ENCODE measurements at places on chromosomes 4 and X.

DNA sequence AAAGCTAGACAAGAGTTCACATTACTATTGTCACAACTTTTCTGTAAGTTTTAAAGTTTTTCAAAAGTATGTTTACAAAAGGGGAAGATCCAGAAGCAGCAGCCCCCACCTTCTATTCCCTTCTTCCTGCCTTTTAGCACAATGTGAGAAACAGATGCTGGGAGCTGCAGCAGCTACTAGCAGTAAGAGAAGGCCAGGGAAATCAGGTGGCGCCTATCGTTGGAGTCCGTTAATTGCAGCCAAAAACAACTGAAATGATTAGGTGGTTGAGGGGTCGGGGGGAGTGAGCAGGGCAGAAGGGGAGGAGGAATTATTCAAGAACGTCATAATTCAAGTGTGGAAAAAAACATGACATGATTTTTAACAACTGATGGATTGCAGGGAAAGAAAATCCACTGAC is 27.4 kb downstream of the FRYL start:
- DNase-seq = no peak

DNA sequence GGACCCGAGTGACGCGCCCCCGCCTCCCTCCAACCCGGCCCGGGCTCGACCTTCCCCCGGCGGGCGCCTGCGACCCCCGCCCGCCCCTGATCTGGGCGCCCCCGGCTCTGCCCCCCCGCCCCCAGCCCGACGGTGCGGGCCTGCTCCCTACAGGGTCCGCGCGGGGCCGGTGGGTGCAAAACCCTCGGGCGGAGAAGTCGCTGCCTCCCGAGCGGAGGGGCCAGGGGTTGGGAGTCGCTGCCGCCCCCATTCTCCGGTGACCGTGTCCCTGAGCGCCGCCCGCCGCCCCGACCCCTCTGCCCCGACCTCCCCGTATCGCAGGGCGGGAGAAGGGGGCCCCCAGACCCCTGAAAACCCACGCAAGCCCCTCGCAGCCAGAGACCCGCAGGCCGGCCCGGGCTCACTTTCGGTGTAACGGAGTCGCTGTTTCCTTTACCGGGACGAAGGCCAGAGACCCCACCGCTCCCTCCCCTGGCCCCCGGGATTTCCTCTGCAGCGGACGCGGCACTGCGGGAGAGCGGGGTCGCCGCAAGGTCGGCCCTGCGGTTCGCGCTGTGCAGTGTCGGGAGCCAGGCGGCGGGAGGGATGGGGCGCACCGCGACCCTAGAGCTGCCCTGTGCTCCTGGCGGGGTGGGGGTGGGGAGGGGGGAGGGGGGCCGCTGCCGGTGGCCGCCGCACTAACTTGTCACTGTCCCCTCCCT is 729 bp upstream of the CPLX1 start:
- DNase-seq = no peak

GRCh38 chr4:140893939-140894338 is 137.8 kb upstream of the TBC1D9 start:
- no peak for DNase-seq

GRCh38 chrX:88584283-88584682 is 162.7 kb upstream of the CPXCR1 start:
- DNase-seq = no peak

- no peak for DNase-seq
Observed at GRCh38 chrX:6813836-6814370, 279.0 kb upstream of the VCX3A start.

- DNase-seq = no peak
Observed at GRCh38 chr4:128571747-128572146, 237.8 kb upstream of the JADE1 start.
